NCI-H187 treated with DMSO at 0.1 percent for 48 hours (cell line): ENCODE measurements at places on chromosomes 5 and 9.

GRCh38 chr9:97735070-97735600 lies 38.0 kb upstream of the XPA start:
- peak; percentile 7 for DNase-seq

DNA sequence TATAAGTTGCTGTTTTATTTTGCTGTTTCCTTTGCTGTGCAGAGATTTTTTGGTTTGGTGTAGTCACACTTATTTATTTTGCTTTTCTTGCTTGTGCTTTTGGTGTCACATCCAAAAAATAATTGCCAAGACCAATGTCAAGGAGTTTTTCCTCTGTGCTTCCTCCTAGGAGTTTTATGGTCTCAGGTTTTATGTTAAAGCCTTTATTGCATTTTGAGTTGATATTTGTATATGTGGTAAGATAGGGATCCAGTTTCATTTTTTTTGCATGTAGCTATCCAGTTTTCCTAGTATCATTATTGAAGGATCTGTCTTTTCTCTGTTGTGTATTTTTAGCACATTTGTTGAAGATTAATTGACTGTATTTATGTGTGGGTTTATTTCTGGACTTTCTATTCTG lies 210.6 kb downstream of the ARHGEF28 start:
- no peak for DNase-seq

DNA sequence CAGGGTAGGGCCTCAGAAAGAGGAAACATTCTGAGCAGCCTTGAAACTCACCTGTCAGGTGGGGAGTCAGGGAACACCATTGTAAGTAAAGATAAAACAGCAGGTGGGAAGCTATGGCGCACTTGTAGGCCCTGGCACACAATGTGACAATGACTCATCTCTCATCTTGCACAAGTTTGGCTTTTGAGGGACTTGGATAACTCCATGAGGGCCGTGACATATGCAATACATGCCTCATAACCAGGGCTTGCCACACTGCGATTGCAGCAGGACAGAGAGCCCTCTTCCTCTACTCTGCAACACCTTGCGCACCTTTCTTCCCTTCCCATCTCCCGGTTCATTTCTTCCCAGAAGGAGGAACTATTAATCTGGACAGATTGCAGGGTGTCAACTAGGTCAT lies 144.9 kb downstream of the CEP120 start:
- no peak for DNase-seq

DNA sequence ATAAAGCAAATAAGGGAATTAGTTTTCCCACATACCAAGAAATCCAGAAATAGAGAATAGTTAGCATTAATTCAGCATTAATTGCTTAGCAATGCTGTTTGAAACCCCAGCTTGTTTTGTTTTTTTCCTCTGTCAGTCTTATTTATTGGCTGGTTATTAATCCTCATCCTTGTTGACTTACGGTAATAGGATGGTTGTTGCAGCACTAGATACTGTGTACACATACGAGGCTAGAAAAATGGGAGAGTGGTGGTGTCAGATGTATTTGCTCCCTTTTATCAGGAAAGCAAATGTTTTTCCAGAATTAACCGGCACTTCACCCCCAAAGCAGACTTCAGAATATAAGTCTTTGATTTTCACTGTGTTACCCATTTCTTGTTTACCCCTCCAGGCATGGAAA lies 60.4 kb downstream of the ERBIN start:
- DNase-seq, result no peak
